ENCODE measurements at places on chromosomes 11 and 22.

DNA sequence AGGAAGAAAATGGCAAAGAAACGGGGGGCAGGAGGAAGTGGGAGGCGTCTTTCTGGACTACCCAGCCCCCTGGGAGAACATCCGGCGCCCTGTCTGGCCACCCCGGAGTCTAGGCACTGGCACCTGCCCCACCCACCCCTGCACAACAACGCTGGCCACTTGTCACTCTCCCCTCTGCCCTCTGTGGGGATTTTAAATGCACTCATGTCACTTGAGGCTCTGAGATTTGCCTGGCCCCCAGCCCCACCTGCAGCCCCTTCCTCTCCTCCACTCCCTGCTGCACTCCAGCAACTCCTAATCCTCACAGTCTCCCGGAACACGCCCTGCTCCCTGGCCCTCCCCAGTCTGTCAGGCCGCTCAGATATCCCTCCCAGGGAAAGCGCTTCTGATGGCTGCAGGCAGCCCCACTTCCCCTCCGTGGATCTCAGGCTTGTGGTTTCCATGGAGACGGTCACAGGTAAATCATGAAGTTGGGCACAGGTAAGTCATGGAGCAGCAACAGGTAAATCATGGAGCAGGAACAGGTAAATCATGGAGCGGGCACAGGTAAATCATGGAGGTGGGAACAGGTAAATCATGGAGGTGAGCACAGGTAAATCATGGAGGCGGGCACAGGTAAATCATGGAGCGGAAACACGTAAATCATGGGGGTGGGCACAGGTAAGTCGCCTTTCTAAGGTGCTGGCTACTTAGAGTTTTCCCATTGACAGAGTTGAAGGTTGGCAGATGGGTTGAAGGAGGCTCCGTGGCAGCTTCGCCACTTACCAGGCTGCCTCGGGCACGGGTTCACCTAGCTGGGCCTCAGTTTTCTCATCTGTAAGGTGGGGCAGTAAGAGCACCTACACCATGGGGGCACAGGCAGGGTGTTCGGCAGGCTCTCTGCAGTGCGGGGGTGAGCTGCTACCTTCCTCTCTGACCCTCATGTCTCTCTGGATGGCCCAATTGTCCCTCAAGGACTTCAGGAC, 79.0 kb upstream of the SHISAL1 start:
- DNase-seq: no peak

- no peak for DNase-seq
Observed at GRCh38 chr11:9868641-9869040, 204.8 kb downstream of the SWAP70 start.

DNA sequence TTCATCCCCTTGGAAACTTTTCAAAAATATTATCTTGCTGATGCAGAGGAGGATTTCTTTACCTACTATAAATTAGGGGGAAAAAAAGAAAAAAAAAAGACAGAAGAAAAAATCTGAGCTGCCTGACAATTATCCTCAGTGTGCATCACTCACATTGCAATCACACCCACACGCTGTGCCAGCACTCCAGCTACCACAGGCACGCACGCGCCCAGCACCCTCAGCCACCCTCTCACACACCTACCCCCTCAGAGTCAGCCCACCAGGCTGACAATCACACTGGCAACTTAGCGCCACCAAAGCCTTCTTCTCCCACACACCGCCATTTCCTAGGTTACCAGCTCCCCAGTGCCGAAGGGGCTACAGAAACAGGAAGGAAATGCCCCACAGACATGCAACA, 236.1 kb downstream of the KCNA4 start:
- DNase-seq: no peak

DNA sequence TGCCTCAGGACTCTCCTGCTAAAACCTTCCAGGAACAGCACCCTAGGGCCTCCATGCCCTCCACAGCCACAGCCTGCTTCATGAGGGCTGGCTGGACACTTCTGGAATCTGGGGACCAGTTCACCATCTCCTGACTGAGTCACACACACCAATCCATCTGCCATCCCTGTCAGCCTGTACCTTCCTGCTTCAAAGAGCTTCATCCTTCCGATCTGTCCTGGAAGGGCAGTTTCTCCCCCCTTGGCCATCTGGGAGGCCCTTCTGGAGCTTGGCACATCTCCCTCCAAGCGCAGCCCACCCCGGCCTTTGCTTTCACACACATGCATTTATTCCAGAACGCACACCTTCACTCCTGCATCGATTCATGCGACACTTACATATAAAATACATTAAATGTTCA, 13.0 kb downstream of the APBB1 start:
- DNase-seq: no peak
